ENCODE measurements at places on chromosomes 12 and 14. TPM values are rescaled to one million over a fixed set of nuclear protein-coding genes. Genes with fewer than 3 reads are reported as not detected.

SLC25A47 gene
- polyA plus RNA-seq = not detected

LTBR gene
- polyA plus RNA-seq = 32.1 TPM

FIGNL2 gene
- 0.26 TPM for polyA plus RNA-seq

TMEM63C gene
- not detected for polyA plus RNA-seq

ACSS3 gene
- polyA plus RNA-seq = 3.0 TPM

IL23A gene
- 0.19 TPM for polyA plus RNA-seq

PIWIL1 gene
- not detected for polyA plus RNA-seq

CLEC2D gene
- polyA plus RNA-seq = 2.3 TPM

ART4 gene
- not detected for polyA plus RNA-seq

CSRNP2 gene
- polyA plus RNA-seq = 26.4 TPM

MAP3K9 gene
- polyA plus RNA-seq = 0.24 TPM

TSPAN9 gene
- polyA plus RNA-seq = 72.7 TPM

FGF6 gene
- not detected for polyA plus RNA-seq

KERA gene
- not detected for polyA plus RNA-seq

DNA sequence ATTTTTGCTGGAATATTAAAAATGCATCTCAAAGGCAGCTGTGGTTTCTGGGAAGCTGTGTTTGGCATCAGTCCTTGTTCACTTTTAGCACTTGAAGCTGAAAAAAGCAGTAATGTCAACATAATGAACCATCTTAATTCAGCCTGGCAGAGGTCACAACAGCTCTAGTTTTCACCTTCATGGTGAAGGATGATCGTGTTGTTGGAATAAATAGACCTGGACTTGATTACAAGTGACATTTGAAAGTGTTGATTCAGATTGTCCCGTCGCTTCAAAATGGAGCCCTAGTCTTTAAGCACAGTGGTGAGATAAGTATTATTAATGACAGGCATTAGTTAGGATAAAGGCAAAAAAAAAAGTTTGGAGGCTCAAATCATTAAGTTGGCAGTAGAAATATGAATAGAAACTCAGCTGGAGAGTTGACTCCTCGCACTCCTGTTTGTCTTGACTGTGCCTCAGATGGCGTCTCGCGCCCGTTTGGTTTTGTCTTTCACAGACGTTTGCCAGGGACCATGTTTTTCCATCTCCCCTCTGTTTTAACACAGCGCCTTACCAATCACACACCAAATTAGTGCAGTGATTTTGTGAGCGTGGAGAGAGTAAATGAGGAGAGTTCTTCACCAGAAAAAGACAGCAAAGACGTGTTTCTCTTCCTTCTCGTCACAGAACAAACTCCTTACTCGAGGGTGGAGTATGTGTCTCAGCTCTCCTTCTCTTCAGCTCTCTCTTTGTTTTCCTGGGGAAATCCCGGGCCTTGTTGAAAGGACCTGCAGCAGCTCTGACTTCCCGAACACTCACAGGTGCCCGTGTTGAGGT is 53.4 kb upstream of the MMP17 start:
- no peak for DNase-seq

- DNase-seq = no peak
Measured at GRCh38 chr14:104224506-104225277, 86.3 kb downstream of the KIF26A start.

DNA sequence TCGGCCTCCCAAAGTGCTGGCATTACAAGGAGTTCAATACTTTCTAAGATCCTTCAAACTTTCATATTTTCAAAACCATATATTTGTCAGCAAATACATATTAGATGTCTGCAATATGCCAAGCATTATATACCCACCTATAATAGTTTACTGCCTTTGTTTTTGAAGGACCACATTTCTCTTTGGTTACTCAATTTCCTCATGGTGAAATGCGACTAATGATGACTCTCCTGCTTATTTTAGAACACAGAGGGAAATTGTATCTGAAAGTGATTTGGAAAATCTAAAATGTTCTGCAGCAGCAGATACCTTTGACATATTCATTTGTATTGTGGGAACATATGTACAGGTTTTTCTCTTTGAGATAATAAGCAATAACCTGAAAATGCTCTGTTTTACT is 2.7 kb upstream of the CNTN1 start:
- DNase-seq = no peak

GRCh38 chr12:20280515-20280914 is 87.8 kb upstream of the PDE3A start:
- DNase-seq = no peak

GRCh38 chr12:113298861-113299545 is 35.9 kb downstream of the SLC8B1 start:
- DNase-seq = no peak

GRCh38 chr12:46153268-46153872 is 115.5 kb downstream of the SLC38A1 start:
- no peak for DNase-seq

GRCh38 chr12:19203539-19204506 is 74.3 kb downstream of the PLEKHA5 start:
- no peak for DNase-seq

DNA sequence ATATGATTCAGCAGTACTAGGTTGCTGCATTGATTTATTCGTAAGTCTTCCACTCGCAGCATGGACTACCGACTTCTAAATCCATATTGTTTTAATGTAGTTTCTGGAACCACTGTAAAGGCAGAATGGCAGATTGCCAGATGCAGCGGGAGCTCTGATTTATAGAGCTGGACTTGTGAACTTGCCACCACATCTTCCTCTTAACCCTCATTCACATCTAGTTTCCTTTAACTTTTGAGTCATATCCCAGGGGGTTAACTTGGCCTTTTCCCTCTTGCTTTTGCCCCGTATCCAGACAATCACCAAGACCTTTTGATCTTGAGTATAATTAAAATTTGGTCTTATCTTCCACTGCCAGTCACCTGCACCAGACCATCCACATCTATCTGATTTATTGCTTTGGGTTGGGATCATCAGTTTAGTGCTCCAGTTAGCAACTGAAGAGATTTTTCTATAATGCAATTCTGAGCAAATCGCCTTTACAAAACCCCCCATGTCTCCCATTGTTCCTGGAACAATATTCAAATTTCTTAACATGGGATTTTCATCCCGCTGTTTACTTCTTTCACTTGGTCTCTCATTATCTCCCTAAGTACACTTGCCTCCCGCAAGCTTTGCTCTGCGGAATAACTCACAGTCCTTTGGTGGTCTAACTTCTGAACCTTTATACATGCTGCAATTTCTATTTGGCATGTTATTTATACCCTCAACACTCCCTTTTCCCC is 130.5 kb downstream of the ACSS3 start:
- no peak for DNase-seq

DNA sequence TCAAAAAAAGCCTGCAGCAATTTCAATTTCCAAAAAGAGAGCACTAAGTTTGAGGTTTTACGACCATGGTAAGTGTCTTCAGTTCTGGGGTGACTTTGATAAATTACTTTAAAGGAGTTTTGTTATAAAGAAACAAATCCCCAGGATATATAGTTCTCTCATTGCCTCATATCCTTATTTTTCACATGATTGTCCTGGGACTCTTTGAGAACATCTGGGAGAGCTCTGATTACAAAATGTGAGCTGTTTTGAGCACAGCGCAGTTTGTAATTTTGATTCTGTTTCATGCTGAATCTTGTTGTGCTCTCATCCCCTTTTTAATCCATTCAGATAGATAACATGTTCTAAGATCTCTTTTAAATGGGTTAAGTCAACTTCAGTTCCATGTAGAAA is 67.7 kb upstream of the DCN start:
- no peak for DNase-seq

GRCh38 chr14:20657216-20658211 is 16.0 kb upstream of the OR6S1 start:
- DNase-seq = no peak

DNA sequence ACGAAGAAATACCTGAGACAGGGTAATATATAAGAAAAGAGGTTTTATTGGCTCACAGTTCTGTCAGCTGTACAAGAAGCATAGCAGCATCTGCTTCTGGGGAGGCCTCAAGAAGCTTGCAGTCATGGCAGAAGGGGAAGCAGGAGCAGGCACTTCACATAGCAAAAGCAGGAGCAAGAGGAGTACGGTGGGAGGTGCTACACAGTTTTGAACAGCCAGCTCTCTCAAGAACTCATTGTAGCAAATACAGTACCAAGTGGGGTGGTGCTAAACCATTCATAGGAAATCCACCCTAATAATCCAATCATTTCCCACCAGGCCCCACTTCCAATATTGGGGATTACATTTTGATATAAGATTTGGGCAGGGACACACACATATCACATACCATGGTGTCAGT is 8.0 kb downstream of the TMTC3 start:
- no peak for DNase-seq

DNA sequence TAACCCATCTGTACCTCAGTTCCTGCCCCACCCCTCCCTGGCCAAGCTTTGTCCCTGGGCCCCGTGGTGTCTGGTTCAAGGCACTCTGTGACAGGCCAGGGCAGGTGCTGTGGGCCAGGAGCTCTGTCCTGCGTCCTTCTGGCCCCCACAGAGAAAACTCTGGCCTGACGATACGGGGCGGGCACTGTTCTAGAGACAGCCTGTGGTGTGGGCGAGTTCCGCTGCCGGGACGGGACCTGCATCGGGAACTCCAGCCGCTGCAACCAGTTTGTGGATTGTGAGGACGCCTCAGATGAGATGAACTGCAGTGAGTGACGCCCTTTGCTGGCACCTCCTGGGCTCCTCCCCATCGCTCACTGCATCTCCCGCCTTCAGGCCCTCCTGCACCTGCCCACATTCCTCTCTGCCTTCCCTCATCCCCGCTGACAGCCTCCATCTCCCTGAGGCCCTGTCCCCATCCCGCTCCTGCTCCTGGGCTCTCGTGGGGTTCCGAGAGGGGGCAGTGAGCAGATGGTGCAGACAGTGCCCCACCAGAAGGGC is 22.8 kb upstream of the NXPH4 start:
- DNase-seq = no peak

- DNase-seq = no peak
Measured at GRCh38 chr12:104834607-104835006, 123.5 kb downstream of the SLC41A2 start.

GRCh38 chr14:100522616-100523099 is 64.6 kb downstream of the BEGAIN start:
- DNase-seq = no peak

- DNase-seq = no peak
Measured at GRCh38 chr14:96197969-96198368, 6.7 kb upstream of the BDKRB2 start.

DNA sequence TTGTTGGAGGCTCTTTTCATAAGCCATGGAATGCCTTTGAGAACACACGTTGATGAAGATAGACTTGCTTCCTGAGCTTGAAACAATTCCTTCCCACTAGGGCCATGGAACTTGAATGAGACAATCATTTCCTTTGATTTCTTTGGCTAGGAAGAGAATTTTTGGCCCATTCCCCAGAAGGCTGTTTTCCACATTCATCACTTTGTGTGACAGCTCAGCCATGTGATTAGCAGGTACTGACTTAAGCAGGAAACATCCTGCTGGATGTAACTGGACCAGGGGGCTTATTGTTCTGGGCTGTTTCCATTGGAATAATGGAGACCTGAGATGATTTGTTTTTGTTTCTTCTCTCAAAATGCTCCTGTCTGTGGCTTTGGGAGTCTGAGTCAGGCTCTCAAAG is 469.8 kb upstream of the SEL1L start:
- no peak for DNase-seq

- no peak for DNase-seq
Measured at GRCh38 chr14:65349100-65349499, 63.4 kb upstream of the FUT8 start.

DNA sequence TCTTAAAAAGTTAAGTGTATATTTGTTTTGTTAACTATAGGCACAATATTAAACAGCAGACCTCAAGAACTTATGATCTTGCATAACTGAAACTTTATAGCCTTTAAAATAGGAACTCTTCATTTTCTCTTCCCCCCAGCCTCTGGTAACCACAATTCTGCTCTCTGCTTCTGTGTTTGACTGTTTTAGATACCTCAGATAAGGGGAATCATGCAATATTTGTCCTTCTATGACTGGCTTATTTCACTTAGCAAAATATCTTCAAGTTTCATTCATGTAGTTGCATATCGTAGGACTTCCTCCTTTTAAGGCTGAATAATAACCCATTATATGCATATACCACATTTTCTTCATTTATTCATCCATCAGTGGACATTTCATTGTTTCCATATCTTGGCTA is 131.3 kb downstream of the PTPRO start:
- no peak for DNase-seq

GRCh38 chr14:69131176-69131575 is 21.7 kb downstream of the DCAF5 start:
- no peak for DNase-seq

GRCh38 chr12:43914923-43915468 is 79.1 kb downstream of the TMEM117 start:
- no peak for DNase-seq

GRCh38 chr12:38915429-38916182 is 10.2 kb upstream of the CPNE8 start:
- DNase-seq = no peak

- DNase-seq = no peak
Measured at GRCh38 chr14:66360366-66360926, 125.7 kb upstream of the CCDC196 start.

DNA sequence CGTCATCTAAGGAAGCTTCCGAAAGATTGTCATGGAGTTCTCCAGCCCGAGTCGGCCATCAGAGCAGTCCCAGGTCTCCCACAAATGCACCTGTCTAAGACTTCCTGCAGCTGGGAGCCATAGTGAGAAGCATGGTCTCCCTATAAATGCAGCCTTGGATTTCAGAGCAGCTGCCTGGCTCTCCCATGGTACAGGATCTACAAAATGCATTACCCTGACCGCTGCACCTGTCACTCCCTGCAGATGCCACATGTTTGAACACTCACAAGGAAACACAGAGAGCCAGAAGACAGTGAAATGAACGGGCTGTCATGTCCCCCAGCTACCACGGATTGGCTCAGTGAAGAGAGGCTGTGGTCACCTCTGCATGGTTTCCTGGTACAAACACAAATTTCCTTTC is 702.7 kb downstream of the MED13L start:
- no peak for DNase-seq

DNA sequence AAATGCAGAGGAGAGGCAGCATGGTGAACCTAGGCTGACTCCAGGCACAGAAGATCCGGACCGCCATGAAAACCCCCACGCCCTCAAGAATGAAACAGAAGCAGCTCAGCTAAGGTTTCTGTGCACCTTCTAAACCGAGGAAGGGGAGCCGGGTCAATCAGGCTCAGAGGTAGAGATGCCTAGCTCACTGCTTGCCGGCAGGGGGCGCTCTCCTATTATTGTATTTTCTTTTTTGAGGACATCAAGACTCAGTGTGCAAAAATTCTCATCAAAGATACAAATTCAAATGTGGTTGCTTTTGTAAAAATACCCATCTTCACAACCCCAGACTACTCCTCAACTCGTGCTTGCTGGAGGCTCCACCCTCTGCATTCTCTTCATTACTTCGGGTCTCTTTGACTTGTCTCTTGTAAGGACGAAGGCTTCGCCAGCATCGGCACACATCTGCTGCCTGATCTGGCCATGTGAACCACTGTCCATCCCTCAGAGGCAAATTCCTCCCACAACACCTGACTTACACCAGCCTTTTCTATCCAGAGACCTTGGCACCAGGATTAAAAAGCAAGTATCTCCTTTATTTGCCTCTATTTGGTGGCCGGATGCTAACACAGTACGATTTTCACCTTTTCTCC is 33.4 kb upstream of the RNASE3 start:
- no peak for DNase-seq

All from AG04450 (cell line).